ENCODE measurements at places on chromosomes 6 and 20.

DNA sequence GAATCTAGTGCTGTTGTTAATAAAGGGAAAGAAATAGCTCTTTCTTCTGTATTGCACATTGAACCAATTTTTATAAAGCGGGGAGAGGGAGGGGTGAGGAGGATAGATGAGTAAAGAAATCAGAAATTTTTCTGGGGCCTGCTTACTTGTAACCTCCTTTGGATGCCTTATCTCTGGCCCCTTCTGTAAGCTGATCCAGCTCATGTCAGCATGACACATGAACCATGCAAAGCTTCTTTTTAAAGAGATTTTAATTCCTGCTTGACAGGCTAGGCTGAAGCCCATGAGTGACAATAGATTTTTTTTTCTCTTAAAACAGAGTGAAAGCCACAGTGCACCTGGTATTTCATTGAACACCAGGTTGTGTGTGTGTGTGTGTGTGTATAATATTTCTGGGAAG, 325.3 kb downstream of the PRL start:
- DNase-seq = no peak

DNA sequence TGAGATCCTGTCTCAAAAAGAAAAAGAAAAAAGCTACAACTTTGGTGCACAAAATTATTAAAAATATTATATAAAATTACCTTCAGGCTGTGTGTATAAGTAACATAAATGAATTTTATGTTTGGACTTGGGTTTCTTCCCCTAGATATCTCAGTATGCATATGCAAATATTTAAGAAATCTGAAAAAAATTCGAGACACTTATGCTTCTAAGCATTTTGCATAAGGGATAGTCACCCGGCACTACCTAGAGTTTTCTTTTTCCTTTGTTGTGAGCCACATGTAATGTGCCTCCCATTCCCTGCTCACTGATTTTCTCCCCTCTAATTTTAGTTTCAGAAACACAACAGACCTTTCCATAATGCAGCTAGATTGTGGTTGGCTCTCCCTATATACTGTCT, 79.4 kb downstream of the NCOA3 start:
- DNase-seq = no peak

GRCh38 chr6:112592159-112592558, 245.0 kb downstream of the RFPL4B start:
- no peak for DNase-seq

DNA sequence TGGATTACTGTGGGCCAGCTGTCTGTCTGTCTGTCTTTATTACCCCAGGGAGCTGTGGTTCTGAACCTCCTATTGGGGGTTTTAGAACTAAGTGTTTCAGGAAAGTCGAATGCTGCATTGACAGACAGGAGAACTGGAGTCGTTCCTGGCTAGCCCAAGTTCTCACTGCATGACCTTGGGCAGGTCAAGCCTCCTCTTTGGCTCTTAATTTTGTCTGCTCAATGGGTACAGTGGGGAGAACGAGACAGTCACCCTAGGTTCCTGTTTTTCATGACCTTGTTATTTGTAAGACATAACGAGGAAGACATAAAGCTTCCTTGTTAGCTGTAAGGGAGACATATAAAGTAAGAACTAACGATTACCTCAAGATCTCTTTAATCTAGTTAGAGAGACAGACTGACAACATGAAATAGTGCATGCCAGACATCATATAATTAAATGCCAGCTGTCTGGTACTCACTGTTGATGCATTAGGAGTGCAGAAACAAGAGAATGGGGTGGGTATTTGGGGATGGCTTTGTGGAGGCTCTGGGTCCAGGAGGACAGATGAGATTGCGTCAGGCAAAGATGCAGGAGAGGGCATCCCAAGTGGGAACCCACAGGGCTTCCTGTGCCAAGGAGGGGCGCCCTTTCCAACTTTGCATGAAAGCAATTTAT, 3.7 kb upstream of the CCDC167 start:
- no peak for DNase-seq

GRCh38 chr6:24125980-24126379, at the start of gene NRSN1:
Gene NRSN1, plus strand, starts transcription at chr6:24126215. Its CDS starts 8,113 bp downstream, at chr6:24134328.
- peak; percentile 62 for DNase-seq

DNA sequence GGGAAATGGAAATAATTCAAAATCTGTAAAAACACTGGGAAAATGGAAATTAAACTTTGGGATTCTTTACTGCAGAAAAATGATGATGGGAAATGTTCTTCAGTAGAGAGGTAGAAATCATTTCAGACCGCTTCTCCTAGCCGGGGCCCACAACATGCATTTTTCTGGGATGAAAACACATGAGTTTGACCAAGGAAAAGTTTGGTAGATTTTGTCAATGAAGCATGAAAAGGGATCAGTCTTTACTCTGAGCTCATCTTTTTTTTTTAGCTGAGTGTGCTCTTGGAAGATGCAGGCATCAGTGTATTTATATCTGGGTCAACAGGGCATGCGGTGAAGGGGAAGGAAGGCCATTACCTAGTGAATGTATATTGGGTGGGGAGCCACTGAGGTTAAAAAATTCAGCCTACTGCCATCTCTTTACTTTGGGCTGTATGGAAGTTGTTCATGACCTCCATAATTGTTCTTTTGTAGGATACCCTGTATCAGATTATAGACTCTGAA, 36.8 kb downstream of the PLCB1 start:
- no peak for DNase-seq

- no peak for DNase-seq
These were observed 55.0 kb upstream of the EXOC2 start for GRCh38 chr6:747921-748320.

- no peak for DNase-seq
These were observed 66.0 kb downstream of the BACH2 start for GRCh38 chr6:90230548-90231215.

GRCh38 chr6:159716247-159717096, 10.8 kb upstream of the WTAP start:
- no peak for DNase-seq

DNA sequence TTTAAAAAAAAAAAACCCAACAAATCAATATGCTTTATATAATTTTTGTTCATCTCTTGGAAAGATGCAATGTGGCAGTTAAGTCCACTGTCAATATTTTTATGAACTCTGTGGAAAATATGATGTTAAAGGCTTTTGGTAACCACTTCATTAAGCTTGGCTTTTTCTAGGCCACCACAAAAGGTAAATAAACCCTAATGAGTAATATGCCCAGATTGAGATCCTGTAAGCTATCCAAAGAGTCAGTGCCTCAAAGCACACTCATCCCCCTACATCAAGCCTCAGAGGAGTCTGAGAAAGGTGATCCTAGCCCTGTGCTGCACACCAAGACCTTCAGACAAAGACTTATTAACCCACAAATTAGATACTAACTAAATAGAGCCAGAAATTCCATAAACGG, 121.1 kb downstream of the CDC5L start:
- no peak for DNase-seq

DNA sequence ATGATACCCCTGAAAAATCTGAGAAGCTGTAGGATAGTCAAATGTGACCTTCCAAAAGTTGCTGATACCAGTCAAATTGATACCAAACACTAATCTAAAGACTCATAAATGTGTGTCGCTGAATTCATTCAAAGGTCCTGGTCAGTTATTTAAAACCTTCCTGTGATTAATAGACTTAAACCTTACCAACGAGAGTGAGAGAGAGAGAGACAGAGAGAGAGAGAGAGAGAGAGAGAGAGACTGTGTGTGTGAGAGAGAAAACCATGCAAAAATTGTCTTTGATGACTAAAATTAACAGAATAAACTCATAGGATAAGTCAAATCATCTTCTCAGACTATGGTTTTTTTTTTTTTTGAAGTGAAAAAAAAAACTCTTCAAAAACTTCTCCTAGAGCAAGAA, 370.9 kb upstream of the HS3ST5 start:
- no peak for DNase-seq

DNA sequence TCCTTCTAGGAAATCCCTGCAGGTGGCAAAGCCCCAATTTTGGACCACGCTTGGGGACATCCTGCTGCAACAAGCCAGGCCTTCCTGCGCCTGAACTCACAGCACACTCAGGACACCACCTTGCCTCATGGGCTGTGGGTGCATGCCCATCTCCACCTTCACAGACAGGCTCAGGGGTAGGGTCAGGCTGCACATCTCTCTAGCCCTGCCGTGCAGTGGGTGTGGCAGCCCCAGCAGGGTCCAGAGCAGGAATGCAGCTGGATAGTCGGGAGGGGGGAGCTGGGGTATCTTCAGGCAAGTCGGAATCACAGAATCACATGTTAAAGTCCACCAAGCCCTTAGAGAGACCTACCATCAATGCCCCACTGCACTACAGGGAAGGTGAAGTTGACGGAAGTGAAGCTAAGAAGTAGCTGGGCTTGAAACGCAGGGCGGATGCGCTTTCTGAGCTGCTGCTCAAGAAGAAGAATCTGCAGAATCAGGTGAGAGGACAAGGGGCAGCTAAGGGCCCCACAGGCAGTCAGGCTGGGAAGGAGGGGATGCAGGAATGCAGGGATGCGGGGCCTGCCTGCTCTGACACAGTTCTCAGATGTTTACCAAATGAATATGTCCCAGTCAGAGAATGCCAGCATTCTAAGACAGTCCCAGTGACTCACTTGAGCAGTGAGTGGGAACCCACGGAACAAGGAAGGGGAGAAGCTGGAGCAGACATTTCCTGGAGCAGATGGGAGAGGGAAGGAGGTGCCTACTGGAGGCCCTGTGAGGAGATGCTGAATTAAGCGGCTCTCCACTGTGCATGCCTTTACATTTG, 11.3 kb downstream of the SERPINB6 start:
- DNase-seq = no peak

DNA sequence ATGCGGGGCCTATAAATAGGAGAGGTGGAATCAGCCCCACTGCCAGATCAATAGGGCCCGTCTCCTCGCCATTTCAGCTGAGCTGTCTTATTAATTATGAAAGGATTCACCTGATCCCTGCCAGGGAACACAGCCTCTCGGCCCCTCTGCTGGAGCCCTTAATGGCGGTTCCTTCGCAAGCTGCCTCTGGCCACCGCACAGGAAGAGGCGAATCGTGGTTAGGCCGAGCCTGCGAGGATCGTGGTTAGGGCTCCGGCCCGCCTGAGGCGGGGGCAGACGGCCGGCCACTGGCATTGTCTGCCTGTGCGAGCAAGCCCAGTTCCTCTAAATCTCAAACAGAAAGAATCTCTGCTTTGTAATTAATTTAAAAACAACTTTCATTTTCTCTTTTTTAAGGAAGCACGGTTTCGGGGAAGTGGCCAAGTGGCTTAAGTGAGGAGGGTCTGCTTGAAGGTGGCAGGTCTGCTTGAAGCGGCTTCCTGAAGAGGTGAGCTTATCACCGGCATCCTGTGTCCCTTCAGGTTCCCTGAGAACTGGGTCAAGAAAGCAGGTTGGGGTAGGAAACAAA, 9.2 kb downstream of the NRN1 start:
- DNase-seq = no peak

DNA sequence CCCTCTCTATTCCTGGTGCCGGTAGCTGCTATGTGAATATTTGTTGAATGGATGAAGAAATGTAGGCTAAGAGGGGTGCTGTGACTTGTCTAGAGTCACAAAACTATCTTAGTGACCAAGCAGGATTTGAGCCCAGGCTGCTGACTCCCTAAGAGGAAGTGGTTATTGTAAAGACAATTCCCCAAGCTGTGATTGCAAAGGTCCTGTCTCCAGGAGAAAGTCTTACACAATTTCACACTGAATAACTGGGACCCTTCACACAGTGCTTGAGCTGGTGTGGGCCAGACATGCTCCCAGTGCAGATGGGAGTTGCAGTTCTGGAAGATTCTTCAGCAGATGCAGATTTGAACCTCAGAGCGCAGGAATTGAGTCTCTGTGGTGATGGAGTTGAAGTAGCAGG, 38.1 kb downstream of the IYD start:
- DNase-seq = no peak

- DNase-seq = no peak
These were observed 10.6 kb upstream of the PLCG1 start for GRCh38 chr20:41126719-41127118.

GRCh38 chr6:32984622-32985389, 16.4 kb downstream of the BRD2 start:
- peak; percentile 98 for DNase-seq

GRCh38 chr6:131937226-131937625, 13.9 kb downstream of the CCN2 start:
- DNase-seq = no peak

DNA sequence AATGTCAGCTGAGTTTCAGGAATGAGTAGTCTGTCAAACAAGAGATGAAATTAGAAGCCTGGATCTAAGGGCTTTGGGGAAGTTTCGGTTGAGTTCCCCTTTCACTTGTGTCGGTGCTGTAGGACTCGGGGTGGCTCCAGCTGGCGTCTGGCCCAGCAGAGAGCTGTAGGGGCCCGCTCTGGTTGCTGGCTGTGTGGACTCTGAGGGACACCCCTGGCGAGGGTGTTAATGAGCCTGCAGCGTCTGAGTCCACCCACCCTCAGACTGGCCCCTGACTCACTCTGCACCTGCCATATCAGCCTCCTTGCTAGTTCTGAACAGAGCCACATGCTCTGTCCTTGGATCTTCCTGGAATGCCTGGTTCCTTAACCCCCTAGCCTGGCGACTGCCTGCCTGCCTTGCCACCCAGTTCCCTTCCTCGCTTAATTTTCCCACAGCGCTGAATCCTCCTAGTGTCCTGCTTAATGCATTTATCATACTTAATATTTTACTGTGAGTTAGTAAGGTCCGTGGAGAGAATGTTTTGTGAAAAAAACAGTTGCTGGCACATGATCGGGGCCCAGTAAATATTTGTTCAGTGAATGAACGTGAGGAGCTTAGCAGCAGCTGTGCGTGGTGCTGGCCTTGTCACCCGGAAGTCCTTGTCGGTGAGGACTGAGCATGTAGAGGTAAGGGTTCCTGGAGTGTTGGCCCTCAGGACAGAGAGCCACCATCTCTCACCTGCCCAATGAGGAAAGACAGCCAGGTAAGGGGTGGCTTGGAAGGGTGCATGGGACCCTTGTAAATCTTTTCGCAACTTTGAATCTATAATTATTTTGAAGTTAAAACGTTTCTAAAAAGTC, 1.6 kb downstream of the DNAJC5 start:
- DNase-seq = peak; percentile 75

- no peak for DNase-seq
These were observed 30.8 kb upstream of the COL21A1 start for GRCh38 chr6:56278171-56278591.

DNA sequence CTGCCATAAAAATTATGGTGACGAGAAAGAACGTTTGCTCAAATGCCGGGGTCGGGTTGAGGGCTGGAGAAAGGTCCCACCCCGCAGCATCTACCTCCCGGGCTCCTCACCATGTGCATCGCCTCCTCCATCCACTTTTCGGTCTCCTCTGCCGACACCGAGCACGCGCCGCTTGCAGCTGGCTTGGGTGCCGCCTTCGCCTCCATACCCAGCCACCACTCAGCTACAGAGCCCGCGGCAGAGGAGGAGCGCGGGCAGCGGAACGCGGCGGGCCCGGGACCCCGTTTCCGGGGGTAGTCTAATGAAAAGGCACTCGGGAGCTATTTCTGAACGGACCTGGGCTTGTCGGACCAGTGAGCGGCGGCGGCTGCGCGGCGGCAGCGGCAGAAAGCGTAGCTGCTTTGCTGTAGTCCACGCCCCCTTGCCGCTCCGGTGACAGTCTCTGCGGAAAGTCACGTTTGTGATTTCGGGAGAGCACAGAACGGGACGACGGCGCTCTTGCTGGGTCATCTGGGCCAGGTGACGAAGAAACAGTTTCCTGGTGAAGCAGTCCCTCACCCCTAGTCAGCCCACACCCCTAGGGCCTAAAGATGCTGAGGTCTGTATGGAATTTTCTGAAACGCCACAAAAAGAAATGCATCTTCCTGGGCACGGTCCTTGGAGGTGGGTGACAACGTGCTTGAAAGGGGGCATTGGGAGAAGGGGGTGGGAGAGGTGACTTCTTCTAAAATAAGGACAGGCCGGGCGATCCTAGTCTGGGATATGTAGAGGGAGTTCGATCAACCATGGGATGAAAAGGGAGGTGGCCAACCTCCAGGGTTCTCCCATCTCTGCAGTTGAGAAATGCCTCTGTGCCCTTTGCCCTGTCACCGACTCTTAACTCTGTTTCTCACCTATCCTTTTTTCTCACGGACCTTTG, at the start of the genes ADAT2 and PEX3:
Gene ADAT2 (minus strand): TSS at position 243 of the 919 bp plus-strand sequence. CDS start 37 bp downstream, at position 206.
Gene PEX3 (plus strand): TSS at position 353 of the 919 bp plus-strand sequence. CDS start 238 bp downstream, at position 591.
- DNase-seq = peak; percentile 87

All from NCI-H510A treated with DMSO at 0.1 percent for 48 hours (cell line).